HFFc6 (cell line): ENCODE measurements at places on chromosomes 12 and 14. TPM values are rescaled to one million over a fixed set of nuclear protein-coding genes. Genes with fewer than 3 reads are reported as not detected.

Gene GDF3
- total RNA-seq: not detected in 3 replicates

Gene SLC38A4
- 10.3 to 12.4 TPM (median 12.0 TPM) in 3 replicates for total RNA-seq

Gene FOXN4
- not detected in 3 replicates for total RNA-seq

Gene PAH
- not detected in 3 replicates for total RNA-seq

Gene DNAI7
- 0.43 TPM in 1 of 3 replicates, not detected in the others for total RNA-seq

Gene NRIP2
- total RNA-seq: not detected in 3 replicates

Gene CNTN1
- total RNA-seq: not detected in 3 replicates

Gene SAMD15
- total RNA-seq: 0.83 and 1.7 TPM in 2 replicates

Gene PTPRQ
- total RNA-seq: 3.5 to 4.5 TPM (median 3.5 TPM) in 3 replicates

Gene RGS6
- not detected in 3 replicates for total RNA-seq

Gene WNT1
- total RNA-seq: not detected in 3 replicates

Gene MGP
- total RNA-seq: not detected in 3 replicates

Gene ARMH4
- 4.4 to 6.5 TPM (median 5.2 TPM) in 3 replicates for total RNA-seq

Gene TBC1D30
- total RNA-seq: 0.10 to 0.21 TPM in 2 of 3 replicates, not detected in the other

Gene CLEC6A
- total RNA-seq: not detected in 3 replicates

Gene IL22
- total RNA-seq: not detected in 3 replicates

Gene INTS13
- 29.0 to 35.9 TPM (median 31.8 TPM) in 3 replicates for total RNA-seq

Gene RFX4
- total RNA-seq: not detected in 3 replicates

Gene CDKL1
- total RNA-seq: 2.0 to 7.1 TPM (median 5.5 TPM) in 3 replicates

Gene LHX5
- not detected in 2 replicates for total RNA-seq

Gene PRPF39
- 19.0 to 20.1 TPM (median 20.0 TPM) in 3 replicates for total RNA-seq

Gene STYK1
- total RNA-seq: 1.6 and 1.9 TPM in 2 replicates

Gene ASB2
- not detected in 3 replicates for total RNA-seq

Gene SCFD1
- total RNA-seq: 109 to 126 TPM (median 116 TPM) in 3 replicates

Gene SALL2
- total RNA-seq: 1.1 and 2.5 TPM in 2 replicates

Gene BCL11B
- total RNA-seq: 0.14 TPM in 1 of 3 replicates, not detected in the others

Gene TGM1
- 1.4 to 2.9 TPM (median 2.7 TPM) in 3 replicates for total RNA-seq

Gene COL2A1
- total RNA-seq: not detected in 3 replicates

Gene LEMD3
- total RNA-seq: 16.7 to 22.1 TPM (median 18.1 TPM) in 3 replicates

Gene PLBD1
- total RNA-seq: not detected in 3 replicates

Gene GPRC5A
- 193 to 302 TPM (median 194 TPM) in 3 replicates for total RNA-seq

Gene ESR2
- total RNA-seq: not detected in 3 replicates

Gene HVCN1
- total RNA-seq: 0.26 to 0.47 TPM in 2 of 3 replicates, not detected in the other

Gene ADCY4
- total RNA-seq: 0.47 TPM in 1 of 3 replicates, not detected in the others

Gene SYT1
- 3.0 to 10.1 TPM (median 5.6 TPM) in 3 replicates for total RNA-seq
